ENCODE measurements at places on chromosomes 6 and 20.

DNA sequence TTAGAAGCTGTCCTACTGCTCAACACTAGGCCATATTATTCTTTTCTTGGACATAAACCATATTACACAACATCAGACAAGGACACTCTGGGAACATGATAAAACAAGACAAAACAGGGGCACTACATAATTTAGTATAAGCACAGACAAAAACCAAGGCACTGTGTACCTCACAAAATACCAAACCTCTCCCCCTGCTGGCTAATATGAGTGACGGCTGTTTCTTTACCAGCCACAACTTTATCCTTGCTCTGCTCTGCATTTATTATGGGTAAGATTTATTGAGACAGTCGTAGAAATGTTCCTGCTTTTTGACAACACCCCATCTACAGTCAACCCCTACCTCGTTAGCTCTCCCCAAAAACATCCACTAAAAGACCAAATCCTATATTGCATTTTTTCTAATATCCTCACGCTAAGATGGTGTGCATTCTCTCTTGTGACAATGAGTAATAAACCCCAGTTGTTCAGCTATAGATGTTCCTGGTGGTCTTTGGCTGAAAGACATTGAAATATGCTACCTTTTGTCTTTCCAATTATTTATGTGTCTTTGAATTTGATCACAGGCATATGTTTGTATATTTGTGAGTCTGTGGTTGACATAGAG, 23.8 kb upstream of the POLR1H start:
- no peak for DNase-seq

GRCh38 chr6:24574809-24575208, 71.2 kb downstream of the KIAA0319 start:
- DNase-seq, result no peak

GRCh38 chr6:160139420-160139851, 17.8 kb downstream of the SLC22A1 start:
- no peak for DNase-seq

DNA sequence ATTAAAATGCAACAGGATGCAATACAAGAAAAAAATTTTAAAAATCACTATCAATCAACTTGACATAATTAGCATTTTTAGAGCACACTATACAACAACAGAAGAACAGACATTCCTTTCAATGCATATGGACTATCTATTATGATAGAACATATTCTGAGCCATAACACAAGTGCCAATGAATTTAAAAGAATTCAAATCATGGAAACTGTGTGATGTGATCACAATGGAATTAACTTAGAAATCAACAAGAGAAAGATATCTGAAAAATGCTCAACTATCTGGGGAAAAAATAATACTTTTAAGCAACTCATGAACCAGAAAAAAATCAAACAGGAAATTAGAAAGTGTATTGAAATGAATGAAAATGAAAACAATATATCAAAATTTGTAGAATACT, 106.3 kb downstream of the ADTRP start:
- DNase-seq, result no peak

- DNase-seq, result no peak
Observed at GRCh38 chr6:22073516-22074198, 223.2 kb downstream of the PRL start.

- DNase-seq, result no peak
Observed at GRCh38 chr6:44185953-44186634, 27.5 kb downstream of the CAPN11 start.

- DNase-seq, result peak; percentile 20
Observed at GRCh38 chr6:113980937-113981554, 10.1 kb upstream of the HDAC2 start.

GRCh38 chr20:571754-572441, 28.3 kb upstream of the CSNK2A1 start:
- peak; percentile 22 for DNase-seq

DNA sequence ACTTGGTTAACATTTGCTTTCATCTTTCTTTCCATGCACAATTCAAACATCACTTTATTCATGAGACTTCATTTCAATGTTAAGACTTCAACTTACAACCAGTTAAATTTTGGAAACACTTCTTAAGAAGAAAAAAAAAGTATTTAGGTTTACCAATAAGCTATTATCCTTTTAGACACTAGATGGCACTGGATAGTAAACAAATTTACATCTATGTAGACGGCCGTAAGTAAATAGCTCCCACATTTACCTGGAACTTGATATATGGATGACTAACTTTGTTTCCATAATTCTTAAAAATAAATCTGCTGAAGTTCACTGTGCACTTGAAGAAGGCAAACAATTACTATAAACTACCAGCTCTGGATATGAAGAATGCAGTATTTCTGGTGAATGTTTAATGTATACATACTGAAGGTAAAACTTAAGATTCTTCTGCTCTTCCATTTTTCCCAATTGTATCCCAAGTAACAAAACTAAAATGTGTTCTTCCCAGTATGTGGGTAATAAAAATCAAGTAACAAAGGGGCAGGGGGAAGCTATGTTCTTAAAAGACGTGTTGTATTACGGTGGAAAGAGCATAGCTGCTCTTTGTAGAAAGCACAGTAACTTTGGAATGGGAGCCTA, 130.6 kb upstream of the C6orf118 start:
- DNase-seq, result no peak

DNA sequence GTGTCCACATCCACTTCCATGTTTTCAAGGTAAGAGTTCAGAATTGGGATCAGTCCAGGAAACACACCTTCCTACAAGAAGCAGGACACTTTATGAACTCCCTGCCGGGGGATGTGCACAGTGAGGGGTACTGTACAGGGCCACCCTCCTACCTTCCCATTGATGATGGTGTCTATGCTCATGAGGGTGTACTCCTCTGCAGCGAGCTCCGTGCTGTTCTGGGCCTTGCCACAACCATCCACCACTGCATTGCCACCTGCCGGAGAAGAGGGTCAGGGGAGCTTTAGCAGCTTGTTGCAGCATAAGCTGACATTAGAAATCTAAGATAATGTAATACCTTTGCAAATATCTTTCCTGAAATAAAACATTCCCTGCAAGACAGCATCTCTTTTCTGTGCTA, 44.8 kb downstream of the GCLC start:
- no peak for DNase-seq

- DNase-seq, result no peak
Observed at GRCh38 chr6:14622085-14622484, 504.5 kb downstream of the CD83 start.

GRCh38 chr6:30613251-30614043, 3.6 kb downstream of the PPP1R10 start:
- no peak for DNase-seq

GRCh38 chr20:54294094-54294493, 86.2 kb downstream of the PFDN4 start:
- no peak for DNase-seq

- no peak for DNase-seq
Observed at GRCh38 chr6:137089305-137089704, 44.5 kb upstream of the IL20RA start.
